ENCODE measurements at places on chromosomes 7 and 10.
A peak's percentile ranks its signal among the peaks of the same experiment; 100 is the strongest.

GRCh38 chr7:94630855-94631254, 25.1 kb downstream of the SGCE start:
- no peak for DNase-seq

GRCh38 chr7:52197221-52197620, 838.2 kb upstream of the POM121L12 start:
- no peak for DNase-seq

- no peak for DNase-seq
Measured at GRCh38 chr7:129643550-129644170, 32.1 kb downstream of the NRF1 start.

- DNase-seq = peak; percentile 13
Measured at GRCh38 chr10:96906864-96907263, 74.8 kb downstream of the LCOR start.

DNA sequence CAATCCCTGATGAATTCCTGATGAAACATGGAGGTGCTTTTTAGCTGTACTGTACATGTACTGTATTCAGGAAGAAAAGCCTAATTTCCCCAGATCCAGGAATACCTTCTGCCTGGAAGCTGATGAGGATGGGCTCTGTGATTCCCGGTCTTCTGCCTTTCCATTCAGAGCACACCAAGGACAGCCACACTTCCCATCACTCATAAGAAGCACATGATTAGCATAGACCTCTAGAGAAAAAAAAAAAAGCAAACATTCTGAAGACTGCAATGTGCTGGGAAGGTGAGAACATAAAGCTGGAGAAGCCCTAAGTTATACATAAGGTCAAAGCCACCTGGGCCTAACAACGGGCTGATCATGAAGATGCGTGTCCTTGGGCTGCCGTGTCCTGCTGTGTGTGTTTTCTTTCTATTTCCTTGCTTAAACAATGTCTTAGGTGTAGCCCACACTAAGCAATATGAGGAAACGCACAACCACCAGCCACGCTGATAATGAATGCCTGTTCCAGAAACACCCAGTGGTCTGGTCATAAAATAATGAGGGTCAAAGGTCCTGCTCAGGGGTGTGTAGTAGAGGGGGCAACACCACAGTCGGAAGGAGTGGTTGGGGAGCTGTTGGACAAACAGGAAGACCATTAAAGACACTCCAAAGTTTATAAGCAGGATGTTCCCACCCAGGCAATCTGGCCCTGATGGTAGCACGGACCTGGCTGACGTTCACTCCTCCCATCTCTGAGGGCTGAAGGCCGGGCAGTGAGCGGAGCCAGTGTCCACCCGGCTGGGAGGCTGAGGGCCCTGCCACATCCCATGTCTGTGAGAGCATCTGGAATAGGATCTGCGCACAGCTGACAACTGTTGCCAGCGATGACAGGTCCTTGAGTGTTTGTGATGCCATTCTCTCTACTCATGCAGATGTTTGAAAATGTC, 7.9 kb downstream of the PKD1L1 start:
- DNase-seq = no peak

GRCh38 chr10:68560186-68560942, at the start of gene TET1:
Gene TET1, plus strand, starts transcription at chr10:68560337. Its CDS starts 12,002 bp downstream, at chr10:68572339.
- DNase-seq = peak; percentile 66
